ENCODE measurements at places on chromosomes 1 and 21.
A peak's percentile ranks its signal among the peaks of the same experiment; 100 is the strongest.

GRCh38 chr1:39711104-39711965, 20.1 kb upstream of the HPCAL4 start:
- no peak for DNase-seq

DNA sequence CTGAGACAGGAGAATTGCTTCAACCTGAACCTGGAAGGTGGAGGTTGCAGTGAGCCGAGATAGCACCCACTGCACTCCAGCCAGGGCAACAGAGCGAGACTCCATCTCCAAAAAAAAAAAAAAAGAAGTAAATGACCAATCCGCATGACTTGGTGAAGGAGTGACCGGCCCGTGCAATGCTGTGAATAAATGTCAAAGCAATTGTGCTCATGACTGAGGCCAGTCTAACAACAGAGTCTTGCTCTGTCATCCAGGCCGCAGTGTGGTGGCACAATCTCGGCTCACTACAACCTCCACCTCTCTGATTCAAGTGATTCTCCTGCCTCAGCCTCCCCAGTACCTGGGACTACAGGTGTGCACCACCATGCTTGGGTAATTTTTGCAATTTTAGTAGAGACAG, 27.8 kb upstream of the SLC19A1 start:
- no peak for DNase-seq

DNA sequence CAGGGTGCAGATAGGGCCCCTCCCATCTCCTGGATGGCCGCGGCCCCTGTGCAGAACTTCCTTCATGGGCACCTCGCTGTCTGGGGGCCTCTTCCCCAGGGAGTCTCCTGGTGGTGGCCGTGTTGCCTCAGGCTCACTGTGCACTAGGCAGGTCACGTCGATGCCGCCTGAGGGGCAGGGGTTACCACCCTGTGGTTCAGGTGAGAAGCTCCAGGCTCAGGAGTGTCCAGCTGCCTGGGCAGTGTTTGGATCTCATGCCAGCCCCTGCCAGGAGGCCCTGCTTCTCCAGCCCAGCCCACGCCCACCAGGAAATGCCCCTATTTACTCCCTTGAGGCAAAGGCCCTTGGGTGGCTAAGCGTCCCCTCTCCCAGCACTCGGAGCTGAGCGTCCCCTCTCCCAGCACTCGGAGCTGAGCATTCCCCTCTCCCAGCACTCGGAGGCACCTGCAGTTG, 2.1 kb downstream of the ITGB2 start:
- DNase-seq, result no peak

DNA sequence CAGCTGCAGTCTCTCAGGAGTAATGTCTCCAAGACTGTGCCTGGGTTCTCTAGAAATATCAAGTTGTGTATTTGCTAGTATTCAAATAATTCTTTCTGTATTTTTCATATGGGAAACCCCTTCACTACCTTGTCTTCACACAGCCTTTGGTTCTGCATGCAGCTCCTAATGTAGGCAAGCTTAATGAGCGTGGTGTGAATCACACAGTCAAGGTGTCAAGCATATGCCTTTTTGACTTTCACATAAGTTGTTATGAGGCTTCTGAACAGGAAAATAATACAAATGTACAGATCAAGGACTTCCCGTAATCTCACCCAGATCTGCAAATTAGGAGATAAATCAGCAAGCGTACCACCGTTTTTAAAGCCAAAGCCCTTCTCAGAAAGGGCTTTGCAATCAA, at the start of gene FCRL3:
FCRL3 (minus strand) TSS at position 38 of the 400 bp plus-strand sequence. CDS start 280 bp downstream, outside the sequence.
- DNase-seq, result peak; percentile 25

GRCh38 chr1:47996060-47996405, 1.2 kb downstream of the TRABD2B start:
- no peak for DNase-seq

DNA sequence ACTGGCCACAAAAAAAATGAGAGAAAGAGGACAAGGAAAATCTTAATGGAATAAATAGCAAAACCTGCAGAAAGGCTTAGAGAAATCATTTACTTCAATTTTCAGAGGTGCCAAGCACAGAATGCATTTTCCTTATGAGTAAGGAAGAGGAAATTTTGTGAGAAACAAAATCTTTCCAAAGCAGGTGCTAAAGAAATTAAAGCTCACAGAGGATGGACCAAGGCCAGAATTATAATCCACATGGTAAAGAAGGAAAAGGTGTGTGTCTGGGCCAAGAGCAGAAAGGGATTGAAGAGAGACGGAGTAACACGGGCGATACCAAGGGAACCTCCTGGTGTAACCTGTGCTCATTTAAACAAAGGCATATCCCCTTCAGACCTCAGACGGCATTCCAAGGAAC, 340.0 kb upstream of the NFIA start:
- no peak for DNase-seq

- DNase-seq, result no peak
Observed at GRCh38 chr1:11722538-11722937, 13.4 kb upstream of the AGTRAP start.

GRCh38 chr1:46642115-46642680, 25.6 kb upstream of the MOB3C start:
- DNase-seq, result no peak

- no peak for DNase-seq
Observed at GRCh38 chr1:215595231-215595630, 28.1 kb downstream of the KCTD3 start.
